A549 treated with DMSO at 1 μM for 4 hours (cell line): ENCODE measurements at places on chromosomes 1 and 21. TPM values are rescaled to one million over a fixed set of nuclear protein-coding genes. Genes with fewer than 3 reads are reported as not detected.

MEAF6 gene
- total RNA-seq = 29.4 to 37.3 TPM (median 36.9 TPM) in 5 replicates

SLC45A1 gene
- 2.6 to 3.8 TPM (median 2.9 TPM) in 5 replicates for total RNA-seq

IL22RA1 gene
- 3.3 to 4.9 TPM (median 4.4 TPM) in 5 replicates for total RNA-seq

WDR64 gene
- not detected in 5 replicates for total RNA-seq

PITHD1 gene
- total RNA-seq = 33.5 to 46.7 TPM (median 38.2 TPM) in 5 replicates

KLF17 gene
- total RNA-seq = 0.18 to 0.64 TPM (median 0.31 TPM) in 5 replicates

ST6GALNAC3 gene
- total RNA-seq = 0.31 to 1.2 TPM (median 0.63 TPM) in 5 replicates

IL19 gene
- total RNA-seq = not detected in 5 replicates

SLC6A9 gene
- 13.6 to 17.8 TPM (median 14.4 TPM) in 5 replicates for total RNA-seq

ZNF695 gene
- 2.3 to 3.6 TPM (median 2.5 TPM) in 5 replicates for total RNA-seq

ADAMTS5 gene
- not detected in 5 replicates for total RNA-seq

FMO3 gene
- not detected in 5 replicates for total RNA-seq

PRAMEF14 gene
- not detected in 5 replicates for total RNA-seq

CD34 gene
- not detected in 5 replicates for total RNA-seq
